ENCODE measurements at places on chromosomes 6 and 20. TPM values are rescaled to one million over a fixed set of nuclear protein-coding genes. Genes with fewer than 3 reads are reported as not detected.
A peak's percentile ranks its signal among the peaks of the same experiment; 100 is the strongest.

TFAP2B gene
- total RNA-seq: not detected

- no peak overlapping the region for H3K4me3 ChIP-seq
- peaks cover 27% of the 10 kb centered on the region for H3K4me1 ChIP-seq
- no peaks in the 10 kb centered on the region for H3K27me3 ChIP-seq
- H3K27ac ChIP-seq: no peak overlapping the region
Measured at GRCh38 chr20:35502352-35502751, 27.1 kb downstream of the C20orf173 start.

GRCh38 chr20:33828326-33828844, 17.2 kb downstream of the CHMP4B start:
- H3K27ac ChIP-seq: no peak overlapping the region
- peaks cover 59% of the 10 kb centered on the region for H3K4me1 ChIP-seq
- H3K4me3 ChIP-seq: no peak overlapping the region

UNC93A gene
- not detected for total RNA-seq

KHDRBS2 gene
- total RNA-seq: not detected

DNA sequence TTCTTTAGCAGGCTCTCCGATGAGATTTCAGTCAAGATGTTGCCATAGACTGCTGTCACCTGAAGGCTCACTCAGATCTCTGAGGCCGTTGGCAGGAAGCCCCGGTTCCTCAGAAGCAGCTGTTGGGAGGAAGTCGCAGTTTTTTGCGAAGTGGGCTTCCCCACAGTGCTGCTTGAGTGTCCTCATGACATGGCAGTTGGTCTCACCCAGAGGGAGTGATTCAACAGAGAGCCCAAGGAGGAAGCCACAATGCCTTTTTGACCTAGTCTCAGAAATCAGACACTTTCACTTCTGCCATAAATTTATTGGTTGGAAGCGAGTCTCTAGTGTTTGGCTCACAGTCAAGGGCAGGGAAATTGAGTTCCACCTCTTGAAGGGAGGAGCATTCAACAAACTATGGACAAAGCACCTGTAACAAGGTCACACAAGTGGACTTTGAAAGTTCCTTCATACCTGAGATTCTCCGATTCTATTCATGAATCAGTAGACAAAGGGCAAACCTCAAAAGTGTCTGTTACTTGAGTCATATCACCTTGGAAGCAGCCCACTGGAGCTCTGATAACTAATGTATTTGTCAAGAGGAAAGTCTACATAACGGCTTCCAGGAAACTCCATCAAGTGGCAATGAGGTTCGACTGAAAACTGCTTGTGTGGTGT, 208.3 kb downstream of the TASP1 start:
- no peak overlapping the region for H3K4me3 ChIP-seq
- no peaks in the 10 kb centered on the region for H3K27me3 ChIP-seq
- H3K4me1 ChIP-seq: peaks cover 11% of the 10 kb centered on the region
- peaks cover 9% of the 10 kb centered on the region for H3K36me3 ChIP-seq
- peak; percentile 7 for DNase-seq

DNA sequence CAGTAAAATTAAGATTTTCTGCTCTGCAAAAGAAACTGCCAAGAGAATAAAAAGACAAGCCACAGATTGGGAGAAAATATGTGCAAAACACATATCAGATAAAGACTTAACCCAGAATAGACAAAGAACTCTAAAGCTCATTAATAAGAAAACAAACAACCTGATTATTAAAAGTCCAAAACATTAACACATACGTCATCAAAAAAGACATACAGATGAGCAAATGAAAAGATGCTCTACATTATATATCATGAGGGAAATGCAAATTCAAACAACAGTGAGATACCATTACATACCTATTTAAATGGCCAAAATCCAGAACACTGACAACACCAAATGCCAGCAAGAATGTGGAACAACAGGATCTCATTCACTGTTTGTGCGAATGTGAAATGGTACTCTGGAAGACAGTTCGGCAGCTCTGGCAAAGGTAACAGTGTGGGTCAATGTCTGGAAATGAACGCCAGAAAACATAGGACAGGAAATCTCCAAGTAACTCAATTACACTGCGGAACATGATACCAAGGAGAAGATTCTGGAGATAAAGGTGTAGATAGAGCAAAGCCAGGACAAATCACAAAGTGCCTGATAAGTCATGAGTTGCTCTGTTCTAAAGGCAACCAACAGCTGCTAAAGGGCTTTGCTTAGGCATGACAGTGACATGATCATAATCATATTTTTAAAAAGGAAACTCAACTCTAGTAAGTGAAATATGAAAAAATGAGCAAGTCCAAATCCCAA, 96.8 kb downstream of the PDE10A start:
- H3K4me1 ChIP-seq: no peaks in the 10 kb centered on the region
- H3K27me3 ChIP-seq: no peaks in the 10 kb centered on the region
- H3K36me3 ChIP-seq: no peaks in the 10 kb centered on the region
- no peak overlapping the region for H3K4me3 ChIP-seq
- H3K27ac ChIP-seq: no peak overlapping the region

- H3K4me1 ChIP-seq: no peaks in the 10 kb centered on the region
- no peaks in the 10 kb centered on the region for H3K27me3 ChIP-seq
- H3K36me3 ChIP-seq: no peaks in the 10 kb centered on the region
- H3K4me3 ChIP-seq: no peak overlapping the region
- H3K27ac ChIP-seq: no peak overlapping the region
Measured at GRCh38 chr6:55040102-55040848, 134.0 kb upstream of the HCRTR2 start.

PBOV1 gene
- total RNA-seq: not detected

ADGRF5 gene
- not detected for total RNA-seq

GRCh38 chr20:878511-879307, 37.4 kb downstream of the ANGPT4 start:
- DNase-seq: peak; percentile 55
- H3K4me1 ChIP-seq: peaks cover 15% of the 10 kb centered on the region
- H3K36me3 ChIP-seq: no peaks in the 10 kb centered on the region
- H3K27ac ChIP-seq: no peak overlapping the region
- H3K27me3 ChIP-seq: no peaks in the 10 kb centered on the region

DNA sequence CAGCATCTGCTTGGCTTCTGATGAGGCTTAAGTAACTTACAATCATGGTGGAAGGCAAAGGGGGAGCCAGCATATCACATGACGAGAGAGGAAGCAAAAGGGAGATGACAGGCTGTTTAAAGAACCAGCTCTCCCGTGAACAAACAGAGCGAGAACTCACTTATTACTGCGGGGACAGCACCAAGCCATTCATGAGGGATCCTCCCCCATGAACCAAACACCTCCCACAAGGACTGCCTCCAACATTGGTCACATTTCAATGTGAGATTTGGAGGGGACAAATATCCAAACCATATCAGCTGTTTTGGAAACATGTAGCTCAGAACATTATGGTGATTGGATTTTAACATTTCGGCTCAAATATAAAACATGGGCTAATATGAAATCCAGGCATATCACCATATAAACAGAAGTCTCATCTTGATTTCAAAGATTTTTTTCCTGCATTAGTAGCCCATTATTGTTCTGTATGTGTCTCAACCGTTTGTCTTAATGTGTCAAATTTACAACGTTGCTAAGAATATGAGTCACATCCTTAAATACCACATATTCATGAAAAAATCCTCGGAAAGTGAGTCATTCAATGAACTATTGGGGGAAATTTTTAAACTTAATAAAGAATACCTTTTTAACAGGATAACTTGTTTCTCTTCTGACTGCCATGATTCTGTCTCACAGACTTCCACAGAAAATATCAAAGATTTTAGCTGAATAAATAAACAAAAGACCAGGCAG, 894.3 kb downstream of the TFAP2A start:
- DNase-seq: no peak
- no peaks in the 10 kb centered on the region for H3K27me3 ChIP-seq
- H3K36me3 ChIP-seq: no peaks in the 10 kb centered on the region
- no peak overlapping the region for H3K4me3 ChIP-seq

DNA sequence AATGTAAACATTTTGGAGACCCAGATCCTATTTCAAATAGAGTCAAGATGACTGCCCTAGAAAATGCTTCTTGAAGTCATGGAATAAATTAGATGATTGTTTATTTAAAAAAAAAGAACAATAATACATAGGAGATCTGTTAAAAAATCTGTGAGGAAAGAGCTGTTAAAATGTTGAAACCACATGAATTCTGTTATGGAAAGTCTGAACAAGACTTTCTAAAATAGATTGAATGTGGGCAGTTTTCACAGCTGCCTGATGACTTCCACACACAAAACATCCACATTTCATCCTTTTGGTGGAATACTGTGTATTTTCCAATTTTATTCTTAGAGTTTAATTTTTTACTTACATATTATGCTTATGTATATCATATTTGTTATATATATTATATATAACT, 186.1 kb downstream of the LAMA2 start:
- no peak overlapping the region for H3K4me3 ChIP-seq
- H3K27ac ChIP-seq: no peak overlapping the region
- no peaks in the 10 kb centered on the region for H3K27me3 ChIP-seq
- no peaks in the 10 kb centered on the region for H3K36me3 ChIP-seq
- no peaks in the 10 kb centered on the region for H3K4me1 ChIP-seq

DNA sequence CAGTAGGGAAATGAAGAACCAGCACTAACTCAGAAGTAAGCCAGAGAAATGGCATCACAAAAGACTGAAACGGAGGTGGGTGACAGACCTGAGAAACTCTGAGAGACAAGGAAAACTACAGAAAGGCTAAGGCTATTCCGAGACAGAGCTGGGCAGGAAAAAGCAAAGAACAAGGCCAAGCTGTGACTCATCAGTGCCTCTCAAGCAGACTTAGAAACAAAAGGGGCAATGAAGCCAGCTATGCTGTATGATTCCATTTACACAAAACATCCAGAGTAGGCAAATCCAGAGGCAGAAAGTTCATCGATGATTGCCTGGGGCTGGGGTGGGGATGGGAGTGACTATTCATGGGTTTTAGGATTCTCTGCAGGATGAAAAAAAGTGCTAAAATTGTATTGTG, 50.0 kb downstream of the SLC23A2 start:
- H3K36me3 ChIP-seq: peaks cover 11% of the 10 kb centered on the region
- H3K27ac ChIP-seq: no peak overlapping the region

DNA sequence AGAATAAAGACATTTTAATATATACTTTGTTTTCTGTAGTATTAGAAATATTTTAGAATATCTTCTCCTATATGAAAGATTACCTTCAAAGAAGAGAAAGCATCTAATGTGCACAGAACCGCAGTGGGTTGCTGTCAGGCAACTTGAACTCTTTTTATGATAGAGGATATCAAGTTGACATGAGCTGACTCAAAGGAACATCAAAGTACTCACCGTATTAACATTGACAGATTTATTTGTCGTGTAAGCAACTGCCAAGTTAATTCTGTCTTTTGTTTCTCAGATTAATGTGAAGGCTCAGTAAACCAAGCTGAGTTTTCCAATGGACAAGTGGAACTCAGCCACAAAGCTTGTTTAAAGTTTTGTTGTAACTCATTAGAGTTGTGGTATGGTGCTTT, 2.2 kb upstream of the GINM1 start:
- H3K4me1 ChIP-seq: peaks cover 23% of the 10 kb centered on the region
- DNase-seq: no peak
- no peak overlapping the region for H3K27ac ChIP-seq
- H3K4me3 ChIP-seq: no peak overlapping the region
- peaks cover 2% of the 10 kb centered on the region for H3K36me3 ChIP-seq
- H3K27me3 ChIP-seq: peaks cover 16% of the 10 kb centered on the region

GRCh38 chr6:90039911-90040310, 145.6 kb downstream of the GJA10 start:
- peaks cover 48% of the 10 kb centered on the region for H3K36me3 ChIP-seq
- H3K4me3 ChIP-seq: no peak overlapping the region
- DNase-seq: no peak
- H3K27ac ChIP-seq: peak overlapping the region; percentile 34

GRCh38 chr6:108737594-108738546, 110.4 kb upstream of the ARMC2 start:
- no peak overlapping the region for H3K4me3 ChIP-seq
- no peaks in the 10 kb centered on the region for H3K4me1 ChIP-seq
- DNase-seq: no peak
- H3K36me3 ChIP-seq: no peaks in the 10 kb centered on the region
- H3K27ac ChIP-seq: no peak overlapping the region

- H3K4me1 ChIP-seq: no peaks in the 10 kb centered on the region
- peaks cover 4% of the 10 kb centered on the region for H3K27me3 ChIP-seq
- no peak overlapping the region for H3K4me3 ChIP-seq
- no peak overlapping the region for H3K27ac ChIP-seq
Measured at GRCh38 chr6:168508903-168509302, 67.9 kb downstream of the SMOC2 start.

DNA sequence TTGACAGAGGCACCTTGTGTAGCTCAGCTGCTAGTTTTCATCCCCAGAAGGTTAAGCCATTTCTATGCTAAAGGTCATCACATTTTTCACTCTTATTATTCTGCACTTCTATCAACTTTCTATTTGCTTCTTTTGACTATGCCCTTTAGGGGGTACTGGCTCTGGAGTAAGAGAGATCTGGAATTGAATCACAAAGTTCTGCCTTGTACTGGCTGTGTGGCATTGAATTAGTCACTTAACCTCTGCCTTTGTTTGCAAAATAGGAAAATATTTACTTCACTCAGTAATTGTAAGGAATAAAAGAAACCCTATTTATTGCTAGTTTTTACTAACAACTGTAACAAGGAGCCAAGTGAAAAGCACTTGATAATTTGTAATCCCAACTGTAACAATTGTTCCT, 56.8 kb upstream of the MTRF1L start:
- DNase-seq: no peak
- no peak overlapping the region for H3K4me3 ChIP-seq
- H3K27me3 ChIP-seq: no peaks in the 10 kb centered on the region
- no peak overlapping the region for H3K27ac ChIP-seq
- no peaks in the 10 kb centered on the region for H3K36me3 ChIP-seq
- H3K4me1 ChIP-seq: no peaks in the 10 kb centered on the region

OPN5 gene
- total RNA-seq: not detected

SLC17A9 gene
- total RNA-seq: 12.6 TPM

TBC1D22B gene
- 15.3 TPM for total RNA-seq

- peaks cover 5% of the 10 kb centered on the region for H3K27me3 ChIP-seq
- no peaks in the 10 kb centered on the region for H3K36me3 ChIP-seq
- H3K4me1 ChIP-seq: no peaks in the 10 kb centered on the region
- no peak overlapping the region for H3K27ac ChIP-seq
- DNase-seq: no peak
Measured at GRCh38 chr20:54197621-54198604, 10.0 kb upstream of the PFDN4 start.

MAVS gene
- 34.8 TPM for total RNA-seq

CST7 gene
- 26.7 TPM for total RNA-seq

GPLD1 gene
- total RNA-seq: 0.10 TPM

DNA sequence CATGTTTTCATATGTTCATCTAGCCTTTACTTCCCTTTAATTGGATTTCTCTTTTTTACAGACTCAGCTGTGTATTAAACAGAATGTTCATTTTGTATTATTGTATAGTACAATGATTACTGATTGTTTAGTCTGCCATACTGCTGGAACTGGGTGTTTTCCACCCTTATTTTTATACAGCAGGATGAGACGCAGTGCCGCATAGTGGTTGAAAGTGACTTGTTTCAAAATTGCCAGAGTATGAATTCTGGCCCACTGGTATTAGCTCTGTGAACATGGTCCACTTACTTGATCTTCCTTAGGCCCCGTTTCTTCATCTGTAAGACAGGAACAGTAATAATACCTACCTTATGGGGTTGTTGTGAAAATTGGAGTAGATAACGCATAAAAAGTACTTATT, 22.1 kb downstream of the AFDN start:
- DNase-seq: no peak
- peaks cover 31% of the 10 kb centered on the region for H3K27me3 ChIP-seq
- no peak overlapping the region for H3K4me3 ChIP-seq
- no peaks in the 10 kb centered on the region for H3K4me1 ChIP-seq
- no peak overlapping the region for H3K27ac ChIP-seq

Data from activated CD4-positive, alpha-beta T cell treated with anti-CD3 and anti-CD28 coated beads, Interleukin-2, amount 10 ng/mL, durations not matched to agents 7 days and 5 days (primary cell).